Activated naive CD4-positive, alpha-beta T cell treated with anti-CD3 and anti-CD28 coated beads for 36 hours (primary cell): ENCODE measurements at places on chromosomes 5 and 9.

- no peak for DNase-seq
Observed at GRCh38 chr5:149682532-149683075, 47.5 kb upstream of the PPARGC1B start.

DNA sequence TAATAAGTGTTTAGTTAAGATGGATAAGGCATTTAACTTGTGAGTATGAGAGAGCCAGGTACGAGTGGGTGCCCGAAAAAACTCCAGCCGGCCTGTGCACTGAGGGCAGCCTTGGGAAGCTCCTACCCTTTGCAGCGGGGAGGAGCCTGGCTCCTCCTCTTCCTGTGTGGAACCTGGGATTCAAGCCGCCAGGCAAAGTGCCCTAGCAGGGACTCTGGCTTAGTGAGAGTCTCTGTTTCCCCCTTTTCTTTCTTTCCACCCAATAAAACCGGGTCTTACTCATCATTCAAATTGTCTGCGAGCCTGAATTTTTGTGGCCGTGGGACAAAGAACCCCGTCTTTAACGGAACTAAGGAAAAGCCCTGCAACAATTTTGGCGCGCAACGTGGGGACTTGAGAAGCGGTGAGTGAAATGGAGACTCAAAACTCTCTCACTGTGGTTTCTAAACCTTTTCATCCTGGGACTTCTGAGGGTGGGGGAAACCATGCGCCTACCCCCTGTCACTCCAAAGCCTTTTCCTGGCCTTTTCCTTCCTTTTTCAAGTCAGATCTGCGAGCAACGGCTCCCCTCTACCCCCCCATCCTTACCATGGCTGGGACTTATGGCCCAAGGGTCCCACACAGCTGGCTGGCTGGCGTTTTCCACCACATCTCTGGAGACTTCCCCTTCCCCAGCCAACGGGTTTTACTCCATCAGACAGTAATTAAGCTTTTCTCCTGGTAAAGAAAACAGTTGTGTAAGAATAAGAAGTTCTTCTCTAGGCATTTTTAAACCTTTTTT lies 535.7 kb upstream of the ACO1 start:
- DNase-seq = no peak

- DNase-seq = no peak
Observed at GRCh38 chr9:75739884-75740611, 150.4 kb upstream of the PCSK5 start.

DNA sequence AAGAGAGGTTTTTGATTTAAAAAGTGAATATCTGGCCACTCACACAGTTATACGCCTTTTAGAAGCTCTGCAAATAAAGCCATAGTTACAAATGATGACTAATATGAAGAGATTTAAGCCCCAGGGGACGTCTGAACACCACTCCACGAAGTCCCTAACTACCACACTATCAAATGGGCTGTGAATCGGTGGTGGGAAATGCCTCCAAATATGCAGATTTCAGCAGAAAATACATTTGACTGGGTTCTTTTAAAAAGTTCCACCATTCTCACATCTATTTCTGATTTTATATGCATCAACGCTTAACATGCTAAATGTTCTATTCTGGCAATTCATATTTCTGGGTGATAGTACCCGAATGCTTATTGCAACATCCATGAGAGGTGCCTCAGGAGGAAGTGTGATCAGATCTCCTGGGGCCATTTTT lies 22.5 kb downstream of the TICAM2 start:
- no peak for DNase-seq

GRCh38 chr5:128353441-128354107 lies 184.5 kb downstream of the FBN2 start:
- DNase-seq = no peak

- DNase-seq = peak; percentile 34
Observed at GRCh38 chr9:133955821-133956411, 36.2 kb downstream of the VAV2 start.

GRCh38 chr9:32128546-32128945 lies 255.9 kb upstream of the ACO1 start:
- no peak for DNase-seq

- no peak for DNase-seq
Observed at GRCh38 chr9:134748591-134748990, 107.0 kb downstream of the COL5A1 start.

GRCh38 chr9:93301291-93301811 lies 117.4 kb downstream of the WNK2 start:
- DNase-seq = no peak

- peak; percentile 43 for DNase-seq
Observed at GRCh38 chr5:142915813-142916424, 145.7 kb downstream of the ARHGAP26 start.

DNA sequence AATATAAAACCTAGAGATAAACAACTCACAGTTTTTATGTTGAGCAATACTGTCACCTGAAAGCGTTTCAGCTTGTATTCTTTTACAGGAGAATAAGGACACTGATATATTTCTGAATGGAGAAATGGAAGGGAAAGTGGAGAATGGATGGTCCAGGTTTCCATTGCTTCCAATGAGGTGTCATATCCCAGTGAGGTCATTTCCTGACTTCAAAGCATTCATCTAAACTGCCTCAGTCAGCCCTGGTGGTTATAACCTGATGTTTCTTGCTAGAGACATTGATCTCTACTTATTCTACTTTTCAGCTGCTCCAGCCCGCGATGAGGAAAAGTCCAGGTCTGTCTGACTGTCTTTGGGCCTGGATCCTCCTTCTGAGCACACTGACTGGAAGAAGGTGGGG lies 2.6 kb downstream of the GABRA1 start:
- DNase-seq = no peak

DNA sequence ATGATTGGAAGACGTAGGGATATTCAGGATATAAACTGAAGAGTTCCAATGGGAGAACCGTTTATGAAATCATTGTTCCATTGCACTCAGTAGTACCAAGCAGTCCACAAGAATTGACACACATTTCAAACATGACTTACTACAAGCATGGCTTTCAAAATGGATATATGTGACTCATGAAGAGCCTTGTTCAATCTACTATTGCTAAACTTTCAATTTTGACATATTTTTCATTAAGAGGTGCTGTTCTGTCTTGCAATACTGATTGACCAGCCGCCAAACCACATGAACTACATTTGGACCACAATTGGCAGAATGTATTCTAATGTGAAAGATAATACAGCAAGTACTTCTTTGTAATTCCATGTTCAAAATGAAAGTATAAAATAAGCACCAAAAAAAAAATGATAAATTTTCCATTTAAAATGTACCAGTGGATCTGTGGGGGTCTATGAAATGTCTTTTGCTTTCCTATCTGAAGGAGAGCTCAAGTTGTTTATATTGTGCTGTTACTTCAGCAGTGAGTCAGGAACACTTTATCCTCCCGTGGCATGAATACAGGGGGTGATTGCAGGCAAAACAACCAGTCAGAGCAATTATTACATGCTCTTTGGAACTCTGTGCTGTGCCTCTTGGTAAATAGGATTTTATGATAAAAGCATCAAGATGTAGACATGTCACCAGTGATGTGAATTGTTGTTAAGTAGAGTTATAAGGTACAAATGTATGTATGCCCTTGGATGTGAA lies 366.0 kb downstream of the ARRDC3 start:
- no peak for DNase-seq

GRCh38 chr9:110880189-110880588 lies 158.1 kb downstream of the LPAR1 start:
- DNase-seq = no peak

DNA sequence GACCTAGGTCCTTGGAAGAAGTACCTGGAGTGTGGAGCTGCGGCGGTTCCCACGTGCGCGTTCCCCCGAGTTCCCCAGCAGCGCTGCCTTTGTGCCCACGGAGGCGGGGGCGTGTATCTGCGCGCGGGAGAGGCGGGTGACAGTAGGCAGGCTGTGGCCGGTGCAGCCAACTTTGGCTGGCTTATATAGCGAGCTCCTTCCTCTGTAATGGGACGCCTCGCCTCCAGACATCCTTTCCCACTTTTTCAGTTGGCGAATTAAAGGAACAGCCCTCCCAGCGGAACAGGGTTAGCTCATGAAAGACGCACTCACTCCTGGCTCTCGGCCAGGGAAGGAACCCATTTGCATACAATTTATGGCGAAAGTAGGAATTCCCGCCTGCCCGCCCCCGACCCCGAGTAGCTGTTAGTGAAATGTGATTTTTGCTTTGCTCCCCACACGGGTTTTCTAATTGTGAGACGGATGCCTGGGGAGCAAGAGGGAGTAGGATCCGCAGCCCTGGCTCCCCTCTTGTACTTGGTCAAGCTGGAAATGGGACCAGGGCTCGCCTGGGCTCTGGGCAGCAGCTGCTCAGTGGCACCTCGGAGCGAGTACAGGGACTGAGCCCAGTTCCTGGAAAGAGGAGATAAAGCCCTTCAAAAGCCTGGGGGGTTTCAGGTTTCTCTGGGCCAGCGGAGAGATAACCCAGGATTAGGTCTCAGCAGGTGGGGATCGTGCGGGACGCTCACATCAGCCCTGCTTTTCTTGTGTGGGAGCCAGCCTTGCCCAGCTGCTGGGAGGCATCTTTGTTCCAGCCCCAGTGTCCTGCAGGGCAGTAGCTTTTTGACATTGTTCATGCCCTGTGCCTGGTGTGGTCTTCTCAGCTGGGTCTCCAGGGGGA lies at the start of gene TNC:
TNC (minus strand) TSS at position 159 of the 880 bp plus-strand sequence. CDS start 27,139 bp downstream, outside the sequence.
- no peak for DNase-seq

DNA sequence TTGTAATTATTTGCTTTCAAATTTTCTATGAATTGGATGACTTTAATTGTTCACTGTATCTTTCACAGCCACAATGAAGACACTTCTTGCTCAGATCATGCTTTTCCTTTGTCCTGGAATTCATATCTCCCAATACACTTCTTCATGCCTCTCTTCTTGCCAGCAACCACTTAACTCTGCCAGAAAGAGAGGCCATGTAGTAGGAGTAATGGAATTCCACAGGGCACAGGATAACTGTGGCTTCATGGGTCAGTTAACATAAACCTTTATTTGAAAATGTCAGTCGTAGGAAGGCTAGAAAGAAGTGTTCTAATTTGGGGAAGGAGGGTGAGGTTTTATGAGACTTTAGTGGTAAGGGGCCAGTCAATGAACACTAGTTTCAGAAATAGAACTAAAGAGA lies 190.3 kb downstream of the TMEM167A start:
- no peak for DNase-seq

GRCh38 chr9:87195306-87195705 lies 248.0 kb upstream of the GAS1 start:
- no peak for DNase-seq

GRCh38 chr5:139492700-139493192 lies 10.2 kb upstream of the STING1 start:
- no peak for DNase-seq

- DNase-seq = no peak
Observed at GRCh38 chr5:56640763-56641406, 174.5 kb upstream of the MAP3K1 start.

GRCh38 chr5:134141331-134142050 lies 27.0 kb downstream of the TCF7 start:
- peak; percentile 45 for DNase-seq

DNA sequence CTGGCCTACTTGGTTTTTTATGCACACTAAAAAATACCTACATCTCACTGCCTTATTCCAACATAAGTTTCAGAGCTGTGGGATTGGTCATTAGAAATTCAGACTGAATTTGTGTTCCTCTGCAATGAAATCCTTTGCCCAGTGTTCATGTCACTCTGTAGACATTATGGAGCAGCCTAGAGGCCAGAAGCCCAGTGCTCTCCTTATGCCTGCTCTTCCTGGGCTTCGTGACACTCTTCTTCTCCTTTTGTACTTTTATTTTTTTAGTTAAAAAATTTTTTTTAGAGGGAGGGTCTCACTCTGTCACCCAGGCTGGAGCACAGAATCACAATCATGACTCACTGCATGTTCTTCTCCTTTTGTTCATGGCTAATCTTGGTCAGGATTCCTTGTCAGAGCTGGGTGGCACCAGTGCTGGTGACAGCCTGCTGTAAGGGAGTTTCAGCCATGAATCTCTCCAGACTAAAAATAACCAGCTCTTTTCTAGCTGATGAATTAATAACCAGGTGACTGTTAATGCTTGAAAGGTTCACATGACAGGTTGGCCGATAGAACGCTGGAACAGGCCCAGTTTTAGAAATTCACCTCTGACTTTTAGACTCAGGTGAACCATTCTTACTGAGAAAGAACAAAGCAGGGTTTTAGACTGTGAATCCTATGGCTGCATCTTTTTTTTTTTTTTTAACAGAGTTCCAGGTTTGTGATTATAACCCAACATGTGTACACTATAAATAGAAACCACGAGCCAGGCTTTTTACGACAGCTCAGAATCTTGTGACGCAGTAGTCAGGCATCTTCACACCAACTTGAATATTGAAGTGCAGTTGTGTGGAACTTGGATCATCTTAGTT lies 34.1 kb upstream of the C5orf47 start:
- no peak for DNase-seq

DNA sequence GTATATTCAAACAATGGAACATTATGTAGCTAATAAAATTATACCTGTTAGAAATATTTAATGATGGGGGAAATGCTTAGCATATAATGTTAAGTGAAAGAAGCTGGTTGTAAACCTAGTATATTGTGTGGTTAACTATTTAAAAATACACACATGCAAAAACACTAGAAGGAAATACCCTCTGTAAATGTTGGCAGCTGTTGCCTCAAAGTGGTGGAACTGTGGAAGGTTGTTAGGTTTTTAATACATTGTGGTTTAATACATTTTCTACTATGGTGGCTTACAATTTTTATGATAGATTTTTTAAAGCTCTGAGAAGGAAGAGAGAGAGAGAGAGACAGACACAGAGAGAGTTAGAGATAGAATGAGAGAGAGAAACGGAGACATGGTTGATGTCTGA lies 74.9 kb downstream of the COL15A1 start:
- no peak for DNase-seq

DNA sequence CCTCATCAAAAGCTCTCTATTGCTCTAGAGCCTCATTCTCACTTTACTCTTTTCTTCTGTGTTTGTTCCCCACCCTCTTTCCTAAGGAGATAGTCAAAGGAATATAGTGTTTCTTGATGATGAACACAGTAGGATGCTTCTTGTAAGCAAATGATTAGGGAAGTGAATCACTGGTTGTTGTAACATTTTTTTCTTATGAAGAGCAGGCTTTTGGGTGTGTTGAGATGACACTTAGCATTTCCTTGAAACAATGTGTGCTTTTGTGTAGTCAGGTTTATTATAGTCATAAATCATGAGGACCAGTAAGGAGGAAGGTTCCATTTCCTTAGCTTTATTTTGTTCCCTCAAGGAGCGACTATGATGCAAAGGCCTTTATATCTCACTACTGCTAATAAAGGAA lies 1991.3 kb upstream of the C9orf72 start:
- no peak for DNase-seq

DNA sequence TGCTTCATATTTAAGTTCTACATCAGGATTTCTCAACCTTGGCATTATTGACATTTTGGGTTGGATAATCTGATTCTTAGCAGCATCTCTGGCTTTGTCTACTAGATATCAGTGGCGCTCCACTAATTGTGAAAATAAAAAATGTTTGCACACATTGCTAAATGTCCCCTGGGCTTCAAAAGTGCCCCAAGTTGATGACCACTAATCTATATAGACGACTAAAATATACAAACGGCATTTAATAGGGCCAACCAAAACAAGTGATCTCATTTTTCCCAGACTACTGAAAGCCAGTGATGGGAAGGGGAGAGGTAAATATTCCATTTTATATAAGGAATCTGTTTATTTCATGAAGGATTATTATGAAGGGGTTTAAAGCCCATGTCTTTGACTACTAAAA lies 118.6 kb downstream of the HOMER1 start:
- no peak for DNase-seq

- DNase-seq = no peak
Observed at GRCh38 chr9:112531666-112532282, 45.1 kb downstream of the KIAA1958 start.

- peak; percentile 84 for DNase-seq
Observed at GRCh38 chr9:120845255-120845654, 2.5 kb upstream of the PSMD5 start.
